ENCODE measurements at places on chromosomes 4 and X. TPM values are rescaled to one million over a fixed set of nuclear protein-coding genes. Genes with fewer than 3 reads are reported as not detected.

- no peak for DNase-seq
Observed at GRCh38 chrX:129566073-129566472, 26.0 kb downstream of the OCRL start.

The RGN gene
- total RNA-seq, result 20.2 TPM

DNA sequence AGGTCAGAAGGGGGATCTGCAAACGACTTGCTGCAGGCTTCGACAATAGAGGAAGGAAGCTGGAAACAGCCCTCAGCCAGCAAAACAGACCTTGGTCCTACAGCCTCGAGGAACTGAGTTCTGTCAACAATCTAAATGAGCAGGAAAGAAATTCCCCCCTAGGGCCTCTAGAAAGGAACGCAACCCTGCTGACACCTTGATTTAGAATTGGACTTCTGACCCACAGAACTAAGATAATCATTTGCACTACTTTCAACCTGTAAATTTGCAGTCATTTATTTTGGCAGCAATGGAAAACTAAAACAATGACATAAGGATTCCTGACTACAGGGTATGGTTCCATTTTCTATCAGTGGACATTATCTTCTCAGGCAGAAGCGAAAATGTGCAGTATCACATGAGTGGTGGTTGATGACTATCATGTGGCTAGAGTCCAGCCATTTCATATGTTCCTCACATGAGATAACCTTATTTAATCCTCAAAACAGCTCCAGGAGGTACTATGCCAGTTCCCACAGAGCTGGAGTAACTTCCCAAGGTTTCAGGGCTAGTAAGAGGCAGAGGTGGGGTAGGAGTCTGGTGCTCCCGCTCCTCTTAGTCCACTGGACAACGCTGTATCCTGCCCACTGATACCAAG is 61.6 kb downstream of the SAT1 start:
- no peak for DNase-seq

The TEX13B gene
- not detected for total RNA-seq

DNA sequence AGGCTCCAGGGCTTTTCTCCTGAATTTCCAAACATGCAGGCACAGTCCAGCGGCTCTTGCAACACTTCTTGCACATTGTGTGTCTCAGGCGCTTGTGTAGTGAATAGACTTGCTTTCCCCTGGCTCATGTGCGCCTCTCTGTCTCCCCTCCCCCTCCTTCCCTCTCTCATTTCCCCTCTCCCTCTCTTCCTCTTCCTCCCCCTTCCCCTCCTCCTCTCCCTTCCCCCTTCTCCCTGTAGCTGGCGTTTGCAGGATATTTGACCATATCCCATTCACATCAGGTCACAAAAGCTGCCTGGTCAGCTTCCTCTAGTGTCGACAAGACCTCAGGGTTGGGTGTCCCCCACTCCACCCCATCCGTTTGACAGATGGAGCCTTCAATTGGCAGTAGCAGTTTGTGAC is 2.4 kb downstream of the CHST7 start:
- no peak for DNase-seq

GRCh38 chrX:74814681-74815080 is 110.6 kb downstream of the NEXMIF start:
- no peak for DNase-seq

DNA sequence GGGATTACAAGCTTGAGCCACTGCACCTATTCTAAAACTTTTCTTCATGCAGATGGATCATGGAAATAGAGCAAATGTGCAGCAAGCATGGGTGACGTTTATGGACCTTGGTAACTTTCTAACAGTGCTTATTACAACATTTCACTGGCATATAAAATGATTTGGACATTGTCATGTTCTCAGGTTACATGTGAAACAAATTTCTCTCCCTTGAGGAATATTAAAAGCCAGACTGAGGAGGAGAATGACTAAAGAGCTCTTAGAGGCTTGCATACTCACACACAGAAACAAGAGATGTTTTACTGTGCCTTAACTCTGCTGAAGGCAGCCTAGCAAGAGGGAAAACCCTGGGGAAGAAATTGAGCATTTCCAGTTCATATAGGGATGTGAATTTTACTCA is 38.6 kb upstream of the GPR101 start:
- DNase-seq, result no peak

The PHOX2B gene
- total RNA-seq, result not detected

DNA sequence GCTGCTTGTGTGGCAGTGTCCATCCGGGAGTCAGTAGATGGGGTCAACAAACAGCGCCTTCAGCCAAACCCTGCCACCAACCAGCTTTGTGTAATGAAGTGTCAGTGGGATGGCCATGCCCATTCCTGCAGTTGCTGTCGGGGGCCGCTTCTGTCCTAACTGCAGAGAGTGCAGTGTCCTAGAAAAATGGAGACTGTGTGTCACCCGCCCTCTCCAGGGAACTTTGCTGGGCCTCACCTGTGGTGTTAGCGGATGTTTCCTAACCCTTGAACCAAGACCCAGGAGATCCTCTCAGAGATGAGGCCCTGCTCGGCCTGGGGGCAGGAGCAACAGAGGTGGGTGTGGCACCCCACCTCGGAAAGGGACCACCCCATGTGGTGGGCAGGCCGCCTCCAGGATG is 35.3 kb upstream of the HGFAC start:
- peak; percentile 54 for DNase-seq

DNA sequence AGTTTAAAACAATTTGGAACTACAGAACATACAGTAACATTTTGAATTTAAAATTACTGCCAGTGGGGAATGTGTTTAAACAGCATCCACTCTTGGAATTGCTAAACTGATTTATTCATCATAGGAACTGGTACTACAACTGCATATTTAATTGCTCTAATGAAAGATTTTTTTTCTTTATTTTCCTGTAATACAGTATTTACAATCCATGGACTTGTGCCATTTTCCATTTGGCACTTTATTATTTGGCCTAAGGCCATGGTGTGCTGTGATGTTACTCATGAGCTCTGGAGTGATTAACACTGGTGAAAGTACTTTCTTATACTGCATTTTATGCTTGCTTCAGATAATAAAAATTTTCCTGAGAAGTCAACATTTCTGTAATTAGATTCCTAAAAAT is 69.7 kb upstream of the NUDT6 start:
- no peak for DNase-seq

GRCh38 chr4:38785041-38785790 is 2.4 kb upstream of the TLR10 start:
- DNase-seq, result no peak

DNA sequence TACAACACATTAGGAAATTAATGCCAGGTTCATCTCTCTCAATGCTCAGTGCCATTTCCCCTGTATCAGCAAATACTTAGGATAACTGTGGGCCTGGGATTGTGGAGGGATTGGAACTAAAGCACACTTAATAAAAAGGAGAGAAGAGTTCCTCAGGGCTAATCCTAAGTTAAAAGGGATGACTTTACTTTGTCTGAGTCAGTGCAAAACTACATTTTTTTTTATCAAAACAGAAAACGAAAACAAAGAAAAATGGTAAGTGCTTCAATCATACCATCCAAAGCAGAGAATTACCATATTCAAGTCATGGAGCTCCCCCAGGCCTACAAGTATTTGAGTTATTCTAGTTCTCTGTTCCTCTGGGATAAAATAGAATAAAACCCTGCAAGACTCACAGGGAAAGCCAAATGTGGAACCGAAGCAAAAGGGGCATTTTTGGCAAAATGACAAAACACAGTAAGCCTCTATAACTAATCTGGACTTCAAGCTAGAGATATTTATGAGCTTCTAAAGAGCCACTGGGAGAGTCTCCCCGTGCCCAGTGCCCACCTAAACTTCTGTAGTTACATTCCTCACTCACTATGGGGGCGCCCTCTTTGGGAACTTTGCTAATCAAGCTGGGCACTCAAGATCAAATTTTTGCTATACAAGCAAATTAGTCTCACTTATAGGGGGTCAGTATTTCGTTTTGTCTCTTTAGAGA is 53.4 kb downstream of the PALLD start:
- no peak for DNase-seq

The HMGN5 gene
- total RNA-seq, result 8.3 TPM

DNA sequence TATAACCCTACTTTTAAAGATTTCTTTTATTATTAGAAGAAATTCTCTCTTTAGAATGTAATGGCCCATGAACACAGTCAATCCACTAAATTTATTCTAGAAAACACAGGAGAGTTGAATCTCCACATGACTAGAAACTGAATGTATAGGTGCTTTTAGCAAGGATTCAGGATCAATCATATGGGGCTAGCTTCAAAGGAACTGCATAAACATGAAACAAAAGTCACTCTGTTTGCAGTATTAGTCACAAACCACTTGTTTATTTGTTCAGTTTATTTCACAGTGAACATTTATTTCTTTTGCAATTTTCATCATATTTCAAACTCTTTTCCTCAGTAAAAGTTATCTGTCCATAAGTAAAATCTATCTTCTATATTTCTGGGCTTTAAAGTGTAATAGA is 1604.6 kb downstream of the PCDH18 start:
- no peak for DNase-seq

GRCh38 chr4:52036886-52037530 is 1.1 kb downstream of the SGCB start:
- no peak for DNase-seq

The AKAP14 gene
- total RNA-seq, result not detected

GRCh38 chr4:2427383-2428334 is 8.9 kb downstream of the CFAP99 start:
- no peak for DNase-seq

The RTL9 gene
- total RNA-seq, result 0.09 TPM

- DNase-seq, result no peak
Observed at GRCh38 chr4:89610236-89610635, 226.7 kb downstream of the SNCA start.

DNA sequence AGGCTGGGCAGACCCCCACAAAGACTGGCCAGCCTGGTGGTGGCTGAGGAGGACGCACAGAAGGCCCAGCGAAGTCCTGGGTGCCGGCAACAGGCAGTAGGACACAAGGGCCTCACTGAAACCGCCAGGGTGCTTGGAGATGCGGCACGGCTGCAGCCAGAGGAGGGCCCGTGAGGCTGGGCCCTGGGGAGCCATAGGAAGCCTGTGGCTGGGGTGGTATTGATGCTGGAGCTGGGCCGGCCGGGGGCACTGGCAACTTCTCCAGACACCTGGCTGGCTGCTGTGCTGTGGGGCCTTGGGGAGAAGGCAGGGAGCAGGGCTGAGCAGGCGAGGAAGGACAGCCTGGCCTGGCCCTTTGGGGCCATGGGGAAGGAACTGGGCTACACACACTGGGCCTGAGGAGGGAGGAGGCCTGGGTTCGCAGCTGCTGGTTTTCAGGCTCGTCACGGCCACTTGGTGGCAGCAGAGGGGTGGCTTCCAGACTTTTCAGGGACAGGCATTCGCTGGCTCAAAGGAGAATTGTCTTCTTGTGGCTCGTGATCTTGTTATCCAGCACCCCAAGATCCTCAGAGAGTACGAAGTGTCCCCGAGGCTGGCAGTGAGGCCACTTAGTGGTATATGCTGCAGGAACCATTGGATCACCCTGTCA is 37.2 kb downstream of the ATP2B3 start:
- DNase-seq, result peak; percentile 87

DNA sequence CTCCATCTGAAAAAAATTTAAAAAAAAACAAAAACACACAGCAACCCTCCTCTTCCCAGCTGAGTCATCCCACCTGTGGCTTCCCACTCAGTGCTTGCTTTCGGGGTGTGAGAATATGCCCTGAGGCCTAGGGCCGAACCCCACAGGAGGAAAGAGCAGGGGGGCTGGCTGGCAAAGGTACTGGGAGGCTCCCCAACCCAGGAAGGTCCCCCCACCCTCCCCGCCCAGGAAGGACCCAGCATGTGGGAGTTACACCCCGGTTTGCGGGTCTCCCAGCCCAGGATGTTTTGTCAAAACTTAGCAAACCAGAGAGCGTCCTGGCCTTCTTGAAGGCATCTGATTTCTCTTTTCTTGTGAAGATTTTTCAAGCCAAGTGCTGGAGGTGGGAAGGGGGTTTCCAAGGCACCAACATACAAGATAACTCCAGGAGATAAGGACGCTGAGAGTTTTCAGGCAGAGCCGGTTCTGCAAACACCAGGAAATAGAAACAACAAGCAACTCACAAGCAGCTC is 25.7 kb upstream of the CSF2RA start:
- no peak for DNase-seq

DNA sequence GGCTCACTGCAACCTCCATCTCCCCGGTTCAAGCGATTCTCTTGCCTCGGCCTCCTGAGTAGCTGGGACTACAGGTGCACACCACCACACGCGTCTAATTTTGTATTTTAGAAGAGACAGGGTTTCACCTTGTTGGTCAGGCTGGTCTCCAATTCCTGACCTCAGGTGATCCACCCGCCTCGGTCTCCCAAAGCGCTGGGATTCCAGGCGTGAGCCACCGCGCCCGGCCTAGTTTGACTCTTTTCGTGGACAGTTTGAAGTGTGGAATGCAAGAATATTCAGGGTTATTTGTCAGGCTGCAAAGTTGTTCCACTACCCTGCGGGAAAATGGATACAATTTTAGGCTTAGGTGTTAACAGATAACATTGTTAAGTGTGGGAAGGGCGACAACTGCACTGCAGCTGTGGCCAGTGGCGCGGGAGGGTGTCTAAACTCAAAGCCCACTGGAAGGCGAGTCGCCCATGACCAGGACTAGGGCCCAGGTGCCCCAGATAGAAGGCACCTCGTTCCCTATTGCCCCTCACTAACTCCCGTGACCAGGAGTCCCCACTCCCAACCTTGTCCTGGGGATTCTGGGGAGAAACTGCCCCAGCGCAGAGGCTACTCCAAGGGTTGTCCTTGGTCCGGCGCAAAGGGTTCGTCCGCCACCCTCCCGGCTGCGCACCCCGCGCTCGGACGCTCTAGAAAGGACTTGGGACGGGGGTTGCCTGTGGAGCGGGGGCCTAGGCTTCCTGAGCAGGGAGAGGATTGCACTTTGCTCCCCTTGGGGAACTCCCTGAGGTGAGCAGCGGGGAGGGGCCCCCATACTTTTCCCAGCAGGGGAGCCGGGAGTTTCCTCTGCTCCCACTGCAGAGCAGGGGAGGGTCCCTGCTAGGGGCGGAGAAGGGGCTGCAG is 1.1 kb upstream of the CD99 start:
- DNase-seq, result no peak

DNA sequence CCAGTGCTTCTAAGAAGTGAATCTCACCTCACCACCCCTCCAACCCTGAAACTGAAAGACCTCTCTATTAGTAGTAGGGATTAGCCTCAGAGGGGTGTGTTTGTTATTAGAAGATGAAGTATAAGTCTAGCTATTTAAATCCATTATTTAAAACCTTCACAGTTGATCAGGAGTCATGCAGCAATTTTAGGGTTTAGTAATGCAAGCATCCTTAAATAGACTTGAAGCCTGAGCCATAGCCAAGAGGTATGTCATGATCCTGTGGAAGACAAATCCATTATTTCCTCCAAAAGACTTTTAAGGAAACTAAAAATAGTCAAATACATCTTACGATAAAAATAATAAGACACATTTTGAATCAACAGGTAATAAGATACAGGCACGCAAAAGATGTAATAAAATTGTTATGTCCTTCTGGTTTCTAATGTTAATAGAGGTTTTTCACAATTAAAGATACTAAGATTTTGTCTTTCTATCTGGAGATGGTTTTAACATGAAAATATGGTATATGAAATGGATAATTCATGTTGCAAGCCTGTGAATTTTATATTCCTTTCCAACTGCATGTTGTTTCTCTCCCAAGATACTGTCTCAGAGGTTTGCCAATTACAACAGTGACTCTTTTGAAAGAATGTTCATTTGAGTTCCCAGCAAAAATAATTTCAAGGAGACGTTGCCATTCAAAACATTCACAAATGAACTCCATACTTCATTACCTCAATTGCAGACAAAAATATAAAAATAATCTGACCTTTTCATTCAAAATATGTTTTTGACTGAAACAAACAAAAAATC is 68.0 kb downstream of the LUZP4 start:
- no peak for DNase-seq

GRCh38 chrX:149570668-149571067 is 16.6 kb downstream of the MAGEA9B start:
- no peak for DNase-seq

Data from aorta (tissue), 5 donors.